Hematopoietic multipotent progenitor cell treated with erythropoietin and hydrocortisone succinate and interleukin-3 and kit ligand, for 4 days (in vitro differentiated cells): ENCODE measurements at places on chromosomes 13 and 19.

- DNase-seq: no peak
Observed at GRCh38 chr19:41877916-41878905, 1.1 kb downstream of the CD79A start.

GRCh38 chr19:28067882-28068281 lies 1145.1 kb downstream of the UQCRFS1 start:
- DNase-seq: no peak

- no peak for DNase-seq
Observed at GRCh38 chr13:100527644-100528043, 60.9 kb downstream of the GGACT start.

DNA sequence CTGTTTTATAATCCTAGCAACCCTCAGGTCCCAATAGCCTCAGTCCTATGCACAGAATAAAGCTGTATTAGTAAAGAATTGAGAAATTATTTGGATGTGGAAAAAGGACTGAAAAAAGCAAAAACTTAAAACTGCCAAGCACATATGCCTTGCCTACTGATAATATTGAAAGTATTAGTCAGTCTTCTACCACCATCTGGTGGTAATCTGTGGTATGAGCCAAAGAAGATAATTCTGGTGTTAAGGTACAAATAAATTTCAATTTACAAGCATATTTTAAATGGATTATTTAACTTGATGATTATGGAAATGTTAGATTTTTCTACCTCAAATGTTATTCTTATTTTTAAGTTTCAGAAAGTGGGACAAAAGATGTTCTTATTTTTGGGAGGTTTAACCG lies 460.3 kb upstream of the KLHL1 start:
- DNase-seq: peak; percentile 77

- DNase-seq: no peak
Observed at GRCh38 chr19:22832031-22832762, at the start of gene ZNF723. ZNF723 (plus strand) TSS chr19:22832291; CDS start chr19:22832380, 89 bp downstream.

- no peak for DNase-seq
Observed at GRCh38 chr13:109577191-109577700, 209.1 kb downstream of the IRS2 start.

DNA sequence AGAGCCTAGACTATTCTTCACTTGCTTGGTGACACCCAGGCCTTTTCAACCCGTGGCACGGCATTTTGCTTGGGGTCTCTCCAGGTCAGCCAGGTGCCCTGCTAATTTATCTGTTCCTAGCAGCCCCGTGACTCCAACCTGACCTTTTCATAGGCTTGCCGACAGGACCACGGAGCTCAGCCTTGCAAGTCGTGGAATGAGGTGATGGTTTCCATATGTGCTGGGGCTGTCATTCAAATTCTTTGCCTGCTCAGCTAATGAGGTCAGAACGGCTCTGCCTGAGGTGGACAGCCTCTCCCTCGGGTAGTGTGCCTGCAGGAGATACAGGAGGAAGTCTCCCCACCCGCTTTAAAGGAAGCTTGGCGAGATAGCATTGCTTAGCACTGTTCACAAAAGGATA lies 61.0 kb downstream of the SHISA2 start:
- DNase-seq: no peak
